Posterior vena cava (tissue), 2 donors: ENCODE measurements at places on chromosomes 1 and 21.

DNA sequence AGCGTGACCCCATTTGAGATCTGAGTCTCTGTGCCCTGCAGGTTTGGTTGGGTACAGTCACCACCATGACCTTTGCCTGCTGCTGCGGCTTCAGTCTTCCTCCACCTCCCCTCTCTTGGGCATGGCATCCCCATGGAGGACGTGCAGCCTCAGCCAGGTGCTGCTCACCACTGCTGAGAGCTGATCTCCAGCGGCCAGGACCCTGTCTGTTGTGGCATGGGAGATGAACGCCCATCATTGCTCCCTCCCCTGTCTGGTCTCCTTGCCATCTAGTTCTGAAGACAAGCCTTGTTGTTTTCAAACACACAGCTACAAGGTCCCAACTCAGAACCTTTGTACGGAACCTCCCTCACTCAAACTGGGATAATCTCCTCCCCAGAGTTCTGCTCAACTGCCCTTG lies 19.2 kb upstream of the PKP1 start:
- DNase-seq = peak; percentile 17

DNA sequence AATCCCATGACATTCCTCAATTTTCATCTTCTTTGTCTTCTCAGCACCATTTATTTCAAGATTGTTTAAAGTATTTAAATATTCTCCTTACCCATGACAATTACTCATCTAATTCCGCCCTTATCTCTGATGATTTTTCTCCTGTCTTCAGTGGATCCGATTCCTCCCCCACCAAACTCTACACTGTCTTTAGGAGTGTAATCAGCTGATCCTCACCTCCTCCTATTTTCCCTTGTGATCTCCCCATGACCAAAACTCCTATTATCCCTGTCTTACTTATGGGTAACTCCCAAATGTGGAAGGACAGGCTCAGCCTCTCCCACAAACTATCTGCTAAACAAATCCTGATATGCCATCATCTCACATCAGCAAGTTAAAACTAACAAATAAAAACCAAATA lies 335.3 kb upstream of the RUNX1 start:
- no peak for DNase-seq

DNA sequence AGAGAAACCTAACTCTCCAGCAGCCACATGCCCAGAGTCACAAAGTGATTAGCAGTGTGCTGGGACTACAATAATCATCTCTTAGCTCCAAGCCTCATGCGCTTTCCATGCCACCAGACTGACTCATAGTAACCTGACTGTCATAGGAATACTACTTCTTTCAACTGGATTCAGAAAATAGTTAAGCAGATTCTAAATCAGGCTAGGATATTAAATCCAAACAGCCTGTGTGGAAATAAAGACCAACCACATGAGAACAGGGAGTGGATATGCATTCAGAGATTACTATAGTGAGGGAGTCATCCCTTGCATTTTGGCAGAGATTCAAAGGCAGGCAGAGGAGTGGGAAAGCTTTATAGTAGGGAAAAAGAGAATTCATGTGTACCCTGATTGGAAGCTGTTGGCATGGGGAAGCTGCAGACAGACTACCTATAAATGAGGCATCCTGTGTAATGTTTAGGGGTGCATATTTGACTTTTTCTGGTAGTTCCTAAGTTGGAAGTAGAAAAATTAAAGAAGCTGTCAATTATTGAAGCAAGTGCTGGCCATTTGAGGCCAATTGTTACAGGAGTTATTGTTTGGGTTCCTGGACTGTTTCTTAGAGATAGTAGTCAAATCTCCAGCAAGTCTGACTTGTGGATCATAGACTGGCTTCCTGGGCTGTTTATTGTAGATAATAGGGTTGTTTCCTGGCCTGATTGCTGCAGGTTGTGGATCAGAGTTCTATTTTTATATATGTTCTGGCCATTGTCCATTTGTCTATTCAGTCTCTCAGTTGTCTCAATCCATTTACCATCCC lies 31.7 kb upstream of the DNAH14 start:
- DNase-seq = no peak

DNA sequence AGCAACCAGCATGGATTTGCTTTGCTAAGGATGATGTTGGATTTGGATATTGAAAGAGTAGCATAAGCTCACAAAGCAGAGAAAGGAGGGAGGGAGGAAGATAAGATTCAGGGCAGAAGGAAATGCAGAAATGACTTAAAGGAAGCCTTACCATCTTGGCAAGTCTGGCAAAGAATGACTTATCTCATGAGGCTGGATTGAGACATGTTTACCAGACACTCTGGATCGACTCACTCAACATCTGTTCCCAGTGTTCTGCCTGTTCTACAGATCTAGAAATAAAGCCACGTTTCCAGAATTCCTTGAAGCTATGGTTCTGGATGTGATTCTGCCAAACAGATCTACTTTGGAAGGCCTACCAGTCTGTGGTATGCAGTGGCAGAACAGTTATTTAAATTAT lies 38.8 kb upstream of the CTBS start:
- no peak for DNase-seq

GRCh38 chr1:150674881-150675280 lies 22.1 kb downstream of the GOLPH3L start:
- no peak for DNase-seq

GRCh38 chr1:2974701-2975301 lies 46.5 kb upstream of the ACTRT2 start:
- DNase-seq = peak; percentile 67

GRCh38 chr1:230863449-230863848 lies 4.9 kb downstream of the C1orf198 start:
- no peak for DNase-seq

DNA sequence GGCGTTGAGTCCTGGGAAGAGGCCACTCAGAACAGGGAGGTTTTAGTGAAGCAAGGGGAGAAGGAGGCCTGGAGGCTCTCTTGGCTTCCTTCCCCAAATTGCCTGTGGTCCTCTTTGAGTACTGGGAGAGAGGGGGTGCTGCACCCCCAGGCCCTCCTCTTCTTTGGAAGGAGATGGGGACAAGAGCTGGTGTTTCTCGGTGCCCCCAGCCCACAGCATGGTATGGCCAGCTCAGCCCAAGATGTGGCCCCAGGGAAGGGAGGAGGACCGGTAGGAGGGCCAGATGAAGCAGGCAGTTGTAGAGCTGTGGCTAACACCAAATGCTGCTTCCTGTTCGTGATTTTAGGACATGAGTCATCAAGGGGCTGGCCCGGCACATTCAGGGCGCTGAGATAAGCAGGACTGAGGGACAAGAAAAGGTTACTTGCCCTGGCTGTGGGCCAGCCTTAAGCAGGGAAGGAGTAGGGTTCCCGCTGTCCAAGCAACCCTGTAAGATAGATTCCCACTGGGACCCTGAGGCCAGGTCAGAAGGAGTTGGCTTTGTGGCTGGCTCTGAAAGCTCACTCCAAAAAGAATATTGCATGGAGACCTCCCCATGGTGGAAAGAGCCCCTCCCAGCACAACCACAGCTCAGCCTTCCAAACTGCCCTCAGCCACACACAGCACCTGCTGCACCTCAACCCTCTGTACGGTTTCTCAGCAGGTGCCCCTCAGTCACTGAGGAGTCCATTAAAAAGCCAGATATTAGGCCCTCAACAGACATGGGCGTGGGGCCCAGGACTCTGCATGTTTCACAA lies 4.9 kb upstream of the TNFRSF1B start:
- DNase-seq = peak; percentile 97

DNA sequence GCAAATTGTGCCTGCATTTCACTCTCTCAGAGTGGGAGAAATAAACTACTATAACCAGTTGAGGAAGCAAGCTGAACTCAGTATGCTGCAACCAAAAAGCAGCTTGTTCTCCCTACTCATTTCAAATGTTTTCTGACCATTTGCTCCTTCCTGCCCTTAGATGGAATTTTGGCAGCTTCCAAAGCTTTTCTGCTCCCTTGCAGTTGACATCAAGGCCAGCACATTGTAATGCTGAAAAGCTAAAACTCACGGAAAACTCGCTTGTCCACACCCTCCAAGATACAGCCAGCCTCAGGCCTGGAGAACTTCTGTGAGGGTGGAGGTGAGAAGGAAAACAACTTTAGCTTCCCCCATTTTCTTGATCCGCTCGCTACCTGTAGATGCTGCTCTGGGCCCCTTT lies 5.0 kb upstream of the CHML start:
- no peak for DNase-seq

DNA sequence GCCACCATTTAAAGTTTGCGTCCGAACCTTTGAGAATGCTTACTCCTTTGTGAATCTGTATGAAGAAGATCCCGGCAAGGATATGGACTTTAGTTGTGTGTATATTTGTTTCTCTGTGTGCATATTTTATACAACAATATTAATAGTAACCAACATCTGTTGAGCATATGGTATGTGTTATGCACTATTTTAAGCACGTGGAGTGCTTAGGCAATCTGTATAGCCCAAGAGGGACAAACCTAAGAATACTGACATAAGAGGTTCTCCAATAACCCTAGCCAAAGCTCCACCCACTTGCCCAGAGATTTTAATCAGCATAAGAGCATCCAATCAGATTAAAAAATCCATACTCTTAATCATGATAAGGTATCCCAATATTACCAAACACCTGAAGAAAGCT lies 92.7 kb downstream of the MAB21L3 start:
- DNase-seq = no peak

DNA sequence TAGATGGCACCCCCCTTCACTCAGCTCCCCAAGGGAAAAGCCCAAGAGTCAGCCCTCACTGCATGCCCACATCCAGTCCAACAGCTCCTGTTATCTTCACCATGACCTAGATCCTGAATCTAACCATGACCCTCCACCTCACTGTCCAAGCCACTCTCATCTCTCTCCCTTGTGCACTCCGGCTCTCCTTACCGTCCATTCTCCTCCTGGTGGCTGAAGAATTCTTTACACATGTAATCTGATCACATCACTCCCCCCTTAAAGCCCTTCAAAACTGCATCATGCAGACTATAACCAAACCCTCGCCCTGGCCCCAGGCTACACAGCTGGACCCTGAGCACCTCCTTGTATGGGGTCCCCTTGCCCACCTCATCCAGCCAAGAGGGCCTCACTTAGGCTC lies 14.0 kb upstream of the PAQR7 start:
- DNase-seq = no peak

DNA sequence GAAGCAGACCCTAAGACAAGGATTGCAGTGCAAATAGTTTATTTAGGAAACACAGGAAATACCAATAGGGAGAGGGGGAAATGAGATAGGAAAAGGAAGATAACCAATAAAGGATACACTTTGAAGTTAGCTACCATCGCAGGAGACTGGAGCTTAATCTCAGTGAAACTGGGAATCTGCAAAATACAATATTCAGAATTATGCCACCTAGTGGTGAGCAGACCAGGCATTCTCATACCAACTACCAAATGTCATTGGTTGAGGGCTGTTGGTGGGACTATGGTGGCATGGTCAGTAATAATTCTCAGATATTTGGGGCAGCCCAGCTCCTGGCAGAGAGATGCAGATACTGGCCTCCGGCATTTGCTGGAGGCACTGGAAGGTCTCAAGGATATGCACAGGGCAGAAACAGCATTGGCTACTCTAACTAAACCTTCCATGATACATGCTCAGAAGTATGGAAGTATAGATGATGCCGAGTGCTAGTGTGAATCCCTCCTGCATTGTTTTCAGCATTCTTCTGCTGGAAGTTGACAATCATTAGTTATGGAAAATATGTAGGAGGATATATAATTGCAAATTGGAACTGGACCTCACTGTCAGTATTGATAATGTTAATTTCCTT lies 11.8 kb upstream of the ZFP69B start:
- DNase-seq = no peak

DNA sequence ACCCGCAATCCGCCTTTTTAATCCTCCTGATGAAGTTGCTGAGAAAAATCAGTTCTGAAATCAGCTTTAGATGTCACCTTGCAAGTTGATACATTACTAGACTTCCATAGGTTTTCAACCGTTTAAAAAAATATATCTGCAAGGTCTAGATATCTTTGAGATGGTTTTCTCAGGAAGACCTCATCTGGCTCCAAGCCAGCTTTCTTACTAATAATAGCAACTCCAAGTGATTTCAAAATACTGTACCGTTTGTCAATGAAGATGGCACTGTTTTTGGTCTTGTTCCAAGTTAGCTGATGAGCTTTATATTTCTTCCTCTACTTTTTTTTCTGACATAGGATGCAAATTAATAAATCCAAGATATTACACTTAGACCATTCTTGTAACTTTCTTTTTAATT lies 40.3 kb downstream of the LRRC8C start:
- DNase-seq = no peak

DNA sequence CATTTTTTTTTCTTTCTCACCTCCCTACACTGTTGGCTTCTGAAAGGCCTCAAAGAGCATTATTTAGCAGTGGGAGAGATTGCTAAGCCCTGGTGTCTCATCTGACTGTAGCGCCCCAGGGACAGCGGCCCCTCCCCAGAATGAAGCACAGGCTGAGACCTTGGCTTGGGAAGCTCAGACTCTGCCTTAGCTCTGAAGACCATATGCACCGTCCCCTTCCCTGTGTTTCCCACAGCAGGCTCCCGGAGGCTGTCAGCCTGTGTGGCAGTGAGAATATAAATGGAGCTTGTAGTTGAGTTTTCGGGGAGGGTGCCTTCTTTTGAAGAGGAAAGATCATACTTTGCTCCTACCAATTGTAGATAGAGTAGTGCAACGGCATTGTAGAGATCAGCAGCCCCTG lies 25.3 kb downstream of the SMYD2 start:
- DNase-seq = no peak

GRCh38 chr21:34968414-34969333 lies 80.4 kb downstream of the RUNX1 start:
- no peak for DNase-seq

DNA sequence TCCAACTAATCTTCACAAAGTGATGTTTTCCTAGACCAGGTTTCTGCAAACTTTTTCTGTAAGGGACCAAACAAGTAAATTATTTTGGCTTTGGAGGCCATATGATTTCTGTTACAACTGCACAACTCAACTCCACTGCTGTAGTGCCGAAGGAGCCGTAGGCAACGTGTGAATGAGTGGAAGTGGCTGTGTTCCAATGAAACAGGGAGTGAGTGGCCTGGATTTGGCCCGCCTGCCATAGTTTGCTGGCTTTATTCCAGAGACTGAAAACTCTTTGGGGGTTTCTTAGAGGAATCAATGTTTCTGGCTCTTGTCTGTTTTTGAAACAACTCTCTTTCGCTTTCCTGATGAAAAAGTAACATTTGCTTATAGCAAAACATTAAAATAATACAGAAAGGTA lies 12.6 kb upstream of the ACTL8 start:
- no peak for DNase-seq

- DNase-seq = no peak
Measured at GRCh38 chr1:66439031-66439740, 94.8 kb upstream of the SGIP1 start.

- DNase-seq = no peak
Measured at GRCh38 chr21:34559089-34559631, 47.1 kb upstream of the KCNE1 start.
